ENCODE measurements at places on chromosomes 7 and 10.

DNA sequence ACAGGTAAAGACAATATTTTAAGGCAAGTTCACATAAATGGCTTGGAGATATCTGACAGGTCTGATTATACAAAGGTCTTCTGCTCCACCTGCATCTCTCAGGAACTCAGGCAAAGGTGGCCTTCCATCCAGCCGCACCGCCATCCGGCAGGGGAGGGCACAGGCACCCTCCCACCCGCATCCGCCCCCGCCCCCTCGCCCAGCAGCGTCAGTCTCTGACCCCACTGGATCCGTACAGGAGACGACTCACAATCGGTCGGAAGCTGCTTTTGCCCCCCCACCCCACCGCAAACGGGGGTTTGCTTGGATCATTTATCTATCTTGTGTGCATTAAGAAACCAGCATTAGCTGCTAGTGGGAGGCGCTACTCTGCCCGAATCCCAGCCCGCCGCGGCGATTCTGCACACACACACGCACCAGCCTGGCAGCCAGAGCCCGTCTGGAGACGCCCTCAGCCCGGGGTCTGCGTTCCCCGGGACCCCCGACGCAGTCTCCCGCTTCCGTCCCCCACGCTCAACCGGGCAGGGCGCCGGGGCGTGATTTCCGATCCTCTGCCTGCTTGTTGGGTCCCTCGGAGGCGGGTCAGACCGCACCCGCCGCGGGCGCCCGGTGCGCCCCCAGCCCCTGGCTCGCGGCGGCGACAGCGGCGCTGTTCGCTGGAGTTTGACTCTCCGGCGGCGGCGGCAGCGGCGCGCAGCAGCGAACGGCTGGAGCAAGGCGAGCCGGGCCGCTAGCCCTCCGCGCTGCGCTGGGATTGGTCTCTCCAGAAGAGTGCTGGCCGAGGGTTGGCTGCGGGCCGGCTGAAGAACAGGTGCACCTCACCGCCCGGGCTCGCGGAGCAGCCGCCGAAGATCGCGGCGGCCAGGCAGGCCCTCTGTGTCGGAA is 820 bp upstream of the NRG3 start:
- no peak for DNase-seq

DNA sequence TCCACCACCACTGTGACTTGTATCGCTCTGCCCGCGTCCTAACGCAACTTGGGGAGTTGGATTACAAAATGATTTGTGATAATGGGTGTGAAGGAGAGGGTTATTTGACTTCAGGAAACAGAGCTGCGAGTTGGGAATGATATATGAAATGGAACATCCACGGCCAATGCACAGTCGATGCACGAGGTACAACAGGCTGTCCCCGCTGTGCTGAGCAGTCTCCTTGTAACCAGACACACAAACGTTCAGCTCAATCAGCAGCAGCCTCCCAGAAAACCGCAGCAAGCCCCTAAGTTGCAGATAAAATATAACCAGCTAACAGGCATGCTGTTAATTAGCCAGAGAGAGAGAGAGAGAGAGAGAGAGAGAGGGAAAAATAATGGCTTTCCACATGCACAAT is 332.7 kb upstream of the MGMT start:
- DNase-seq, result no peak

DNA sequence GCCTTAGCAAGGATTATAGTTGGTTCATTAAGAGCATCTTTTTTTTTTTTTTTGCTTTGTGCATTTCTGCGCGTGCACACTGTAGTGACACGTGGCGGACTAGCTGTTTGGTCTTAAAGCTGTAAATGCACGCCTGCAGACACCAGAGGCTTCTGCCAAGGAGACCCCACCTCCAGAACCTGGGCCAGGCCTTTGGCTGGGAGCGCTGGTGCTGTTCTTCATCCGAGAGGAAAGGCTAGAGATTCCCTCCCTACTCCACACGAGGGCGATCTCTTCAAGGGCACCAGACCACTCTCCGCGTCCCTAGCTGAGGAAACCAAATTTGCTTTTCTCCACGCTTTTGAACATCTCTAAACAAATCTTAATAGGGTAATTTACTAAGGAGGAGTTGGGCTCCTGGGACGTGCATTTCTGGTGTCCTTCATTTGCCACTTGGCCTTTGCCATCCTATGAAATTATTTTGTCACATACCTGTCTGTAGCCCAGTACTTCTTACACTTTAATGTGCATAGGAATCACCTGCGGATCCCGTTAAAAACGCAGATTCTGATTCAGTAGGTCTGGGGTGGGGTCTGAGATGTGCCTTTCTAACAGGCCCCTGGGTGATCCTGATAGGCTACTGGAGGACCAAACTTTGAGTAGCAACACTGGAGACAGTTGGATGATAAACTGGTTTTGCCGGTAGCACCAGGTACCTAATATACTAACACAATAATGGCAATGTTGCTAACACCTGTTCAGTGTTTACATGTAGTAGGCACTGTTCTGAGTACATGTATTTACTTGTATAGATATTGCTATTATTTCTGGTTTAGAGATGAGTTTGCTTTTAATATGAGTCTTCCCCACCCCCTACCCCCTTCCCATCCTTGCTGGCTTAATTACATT is 1.3 kb upstream of the SLC26A5 start:
- peak; percentile 49 for DNase-seq

- DNase-seq, result no peak
These were observed 11.1 kb downstream of the SFXN3 start for GRCh38 chr10:101042118-101042517.

GRCh38 chr10:118045837-118046394 is 825 bp downstream of the RAB11FIP2 start:
- peak; percentile 41 for DNase-seq

All from fibroblast of lung (primary cell).